ENCODE measurements at places on chromosomes 11 and 22.

DNA sequence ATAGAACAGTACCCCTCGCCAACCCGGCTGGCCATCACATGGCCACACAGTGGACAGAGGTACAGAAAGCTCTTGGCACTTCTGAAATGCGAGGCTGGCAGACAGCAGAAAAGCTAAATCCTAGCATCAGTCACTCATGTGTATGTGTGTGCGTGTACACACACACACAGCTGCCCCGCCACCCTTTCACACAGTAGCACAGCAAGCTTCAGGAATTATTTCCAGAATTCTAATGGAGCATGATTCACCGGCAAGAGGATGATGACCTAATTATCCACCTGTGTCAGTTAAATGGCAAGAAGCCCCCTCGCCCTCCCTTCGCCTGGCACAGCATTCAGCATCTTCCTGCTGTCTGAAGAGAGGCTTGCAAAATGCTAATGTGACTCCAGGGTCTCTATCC, 336.0 kb downstream of the SHANK2 start:
- DNase-seq = peak; percentile 69

DNA sequence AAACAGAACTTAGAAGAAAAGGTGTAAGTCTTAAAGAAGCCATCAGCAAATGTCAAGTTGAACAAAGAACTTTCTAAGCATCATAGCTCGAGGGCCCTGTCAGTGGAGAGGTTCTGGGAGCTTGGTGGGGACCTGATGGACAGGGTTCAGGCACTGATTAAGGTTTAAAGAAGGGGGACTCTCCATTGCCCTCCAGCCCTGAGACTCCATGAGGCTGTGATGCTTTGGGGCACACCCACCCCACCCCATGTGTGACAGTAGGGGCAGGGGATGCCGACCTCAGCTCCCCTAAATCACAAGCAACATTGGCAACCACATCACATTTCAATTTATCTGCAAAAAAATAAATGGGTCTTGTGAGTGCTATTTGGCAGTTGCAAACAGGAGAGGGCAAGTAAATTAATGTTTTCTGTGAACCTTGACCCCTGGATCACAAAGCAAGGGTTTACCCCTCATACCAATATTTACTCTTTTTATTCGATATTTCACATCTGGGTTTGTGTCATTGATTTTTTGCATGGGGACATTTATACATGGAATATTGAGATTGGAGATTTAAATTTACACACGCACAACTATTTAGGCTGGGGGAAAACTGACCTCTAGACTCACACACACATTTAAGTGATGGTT, 37.1 kb upstream of the ANO1 start:
- DNase-seq = no peak

DNA sequence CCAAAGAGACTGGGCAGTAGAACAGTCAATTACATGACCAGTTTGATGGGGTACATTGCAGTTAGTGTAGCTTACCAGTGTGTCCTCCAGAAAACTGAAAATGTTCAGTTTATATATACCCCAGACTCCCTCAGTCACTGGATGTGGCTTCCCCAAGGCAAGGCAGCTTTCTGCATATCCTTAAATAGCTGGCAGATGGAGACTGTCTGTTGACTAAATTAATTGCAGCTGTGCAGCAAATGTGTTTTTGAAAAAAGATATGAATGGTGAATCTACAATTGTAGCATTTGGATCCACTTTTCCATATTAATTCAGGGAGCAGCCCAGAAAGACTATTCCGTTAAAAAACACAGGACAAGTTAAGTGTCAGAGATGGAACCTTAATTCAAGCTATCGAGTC, 565.1 kb upstream of the CCDC179 start:
- DNase-seq = peak; percentile 61

GRCh38 chr11:75149766-75150465, 991 bp upstream of the SLCO2B1 start:
- DNase-seq = no peak

DNA sequence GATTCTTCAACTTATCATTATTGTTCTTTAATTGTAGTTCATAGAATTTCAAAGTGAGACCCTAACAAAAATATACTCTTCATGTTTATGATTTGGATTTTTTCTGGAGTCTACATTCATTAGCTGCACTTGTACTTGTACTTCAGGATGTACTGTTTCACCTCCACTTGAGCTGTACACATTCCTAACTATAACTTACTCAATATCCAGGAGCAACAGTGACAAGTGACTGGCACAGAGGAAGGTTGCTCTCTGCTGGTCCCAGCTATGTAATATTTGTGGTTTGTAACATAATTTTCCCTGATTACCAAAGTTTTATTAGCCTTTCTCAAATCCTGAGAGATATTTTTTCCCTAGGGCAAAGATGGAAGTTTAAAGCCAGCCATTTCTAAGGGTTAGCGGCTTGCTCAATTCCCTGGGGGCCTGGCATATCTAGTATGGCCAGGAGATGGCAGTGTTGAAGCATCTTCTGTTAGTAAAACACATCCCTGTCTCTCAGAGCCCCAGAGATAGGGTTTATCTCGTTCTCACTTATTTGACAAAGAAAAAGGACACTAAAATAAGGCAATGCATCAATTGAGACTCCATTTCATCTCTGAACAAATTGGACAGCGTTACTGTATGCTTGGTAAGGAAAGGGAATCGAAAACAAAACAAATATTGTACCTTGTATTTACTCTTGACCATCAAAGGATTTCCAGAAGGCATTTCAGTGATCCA, 14.2 kb downstream of the OR52A5 start:
- DNase-seq = peak; percentile 35

GRCh38 chr11:65894034-65894591, 3.6 kb downstream of the CCDC85B start:
- no peak for DNase-seq

DNA sequence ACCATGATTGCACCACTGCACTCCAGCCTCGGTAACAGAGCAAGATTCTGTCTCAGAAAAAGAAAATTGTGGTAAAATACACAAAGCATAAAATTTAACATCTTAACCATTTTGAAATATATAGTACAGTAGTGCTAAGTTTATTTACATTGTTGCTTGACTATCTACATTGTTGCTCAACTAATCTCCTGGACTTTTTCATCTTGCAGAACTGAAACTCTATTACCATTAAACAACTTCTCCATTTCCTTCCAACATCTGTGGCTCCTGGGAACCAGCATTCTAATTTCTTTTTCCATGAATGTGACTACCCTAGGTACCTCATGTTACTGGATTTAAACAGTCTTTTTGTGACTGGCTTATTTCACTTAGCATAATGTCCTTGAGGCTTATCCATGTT, 13.5 kb upstream of the VWA5A start:
- no peak for DNase-seq

DNA sequence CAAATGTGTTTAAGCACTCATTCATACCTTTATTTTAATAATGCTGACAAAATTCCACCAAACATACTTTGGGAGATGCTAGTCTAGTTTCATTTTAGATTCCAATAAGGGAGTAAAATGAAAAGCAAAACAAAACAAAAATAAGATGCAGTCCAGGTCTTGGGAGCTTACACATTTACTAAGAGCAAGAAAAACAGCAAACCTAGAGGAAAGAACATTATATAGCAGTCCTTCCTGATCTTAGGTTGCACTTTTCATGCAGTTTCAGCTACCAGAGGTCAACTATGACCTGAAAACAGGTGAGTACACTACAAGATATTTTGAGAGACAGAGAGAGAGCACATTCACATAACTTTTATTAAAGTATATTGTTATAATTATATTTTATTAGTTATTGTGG, 1100.9 kb downstream of the DLG2 start:
- DNase-seq = no peak

DNA sequence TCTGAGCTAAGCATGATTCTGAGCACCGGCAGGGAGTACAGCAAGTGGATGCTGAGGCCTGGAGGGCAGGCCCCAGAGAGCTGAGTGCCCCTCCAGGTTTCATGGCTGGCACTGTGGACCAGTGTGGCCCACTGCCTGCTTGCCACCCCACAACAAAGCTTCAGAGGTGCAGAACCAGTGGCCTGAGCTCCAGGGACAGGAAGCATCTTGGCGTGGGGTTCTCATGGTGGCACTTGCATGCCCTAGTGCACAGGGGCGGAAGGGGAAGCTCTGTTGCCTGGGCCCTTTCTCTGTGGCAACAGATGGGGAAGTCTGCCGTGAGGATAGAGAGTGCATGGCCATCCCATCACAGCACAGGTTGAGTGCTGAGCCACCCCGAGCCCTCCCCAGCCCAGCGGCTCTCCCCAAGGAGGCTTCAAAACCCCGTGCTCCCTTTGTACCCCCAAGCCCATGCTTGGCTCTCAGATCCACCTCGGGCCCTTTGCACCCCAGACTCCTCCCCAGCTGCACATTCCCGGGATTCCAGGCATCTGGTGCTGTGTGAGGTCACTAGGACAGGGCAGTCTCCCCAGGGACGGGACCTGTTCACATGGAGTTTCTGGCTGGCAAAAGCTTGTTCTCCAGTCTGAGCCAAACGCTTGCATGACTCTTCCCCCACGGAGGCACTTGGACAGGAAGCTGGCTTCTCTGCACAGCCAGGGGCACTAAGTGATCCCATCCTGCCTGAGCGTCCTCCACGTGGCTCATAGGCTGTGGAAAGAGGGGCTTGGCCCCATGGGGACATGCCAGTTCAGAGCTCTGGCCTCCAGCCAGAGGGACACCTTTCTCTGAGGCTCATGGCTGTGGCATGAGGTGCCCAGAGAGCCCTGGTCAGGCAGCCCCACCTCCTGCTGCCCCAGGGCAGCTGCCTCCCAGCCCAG, 4.2 kb downstream of the SLC25A1 start:
- no peak for DNase-seq

GRCh38 chr11:94402355-94402754, 1.1 kb upstream of the GPR83 start:
- no peak for DNase-seq

GRCh38 chr22:39739338-39740027, 154.1 kb downstream of the ENTHD1 start:
- DNase-seq = no peak

DNA sequence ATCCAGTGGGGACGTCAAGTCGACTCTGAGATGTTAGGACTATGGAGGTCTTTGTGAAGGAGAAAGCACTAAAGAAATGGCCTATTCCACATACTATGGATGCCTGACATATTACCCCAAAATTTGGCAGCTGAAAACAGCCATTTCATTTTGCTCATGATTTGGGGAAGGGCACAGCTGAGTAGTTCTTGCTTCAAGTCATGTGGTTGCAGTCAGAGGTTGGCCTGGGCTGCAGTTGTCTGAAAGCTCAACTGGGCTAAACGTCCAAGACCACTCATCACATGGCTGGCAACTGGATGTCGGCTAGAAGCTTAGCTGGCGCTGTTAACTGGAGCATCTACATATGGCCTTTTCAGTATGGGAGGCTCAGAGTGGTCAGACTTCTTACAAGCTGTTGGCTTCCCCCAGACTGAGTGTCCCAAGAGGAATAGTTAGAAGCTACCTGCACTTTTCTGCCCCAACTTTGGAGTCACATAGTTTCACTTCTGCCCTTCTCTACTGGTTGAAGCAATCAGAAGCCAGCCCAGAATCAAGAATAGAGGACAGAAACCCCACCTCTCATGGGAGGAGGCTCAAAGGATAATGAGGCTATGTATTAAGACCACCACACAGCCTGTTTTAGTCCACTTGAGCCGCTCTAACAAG, 14.1 kb downstream of the SLC35C1 start:
- DNase-seq = no peak

GRCh38 chr22:45964372-45964771, 12.6 kb downstream of the WNT7B start:
- DNase-seq = no peak

DNA sequence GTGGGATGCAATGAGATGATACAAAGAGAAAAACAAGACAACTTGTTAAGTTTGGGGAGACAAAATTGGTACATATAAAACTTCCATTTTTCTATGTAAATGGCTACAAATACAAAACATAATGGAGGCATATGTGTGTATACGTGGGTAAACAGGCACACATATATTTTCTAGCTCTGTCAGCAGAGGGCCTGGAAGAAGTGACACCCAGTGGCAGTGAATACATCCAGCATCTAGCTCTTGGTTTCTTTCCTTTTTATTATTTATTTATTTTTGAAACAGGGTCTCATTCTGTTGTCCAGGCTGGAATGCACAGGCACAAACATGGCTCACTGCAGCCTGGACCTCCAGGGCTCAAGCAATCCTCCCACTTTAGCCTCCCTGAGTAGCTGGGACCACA, 5.0 kb upstream of the RASL10A start:
- no peak for DNase-seq

- no peak for DNase-seq
Measured at GRCh38 chr22:28741200-28741784, 328 bp downstream of the CHEK2 start.

GRCh38 chr11:114273071-114273470, 23.1 kb upstream of the NNMT start:
- DNase-seq = no peak

DNA sequence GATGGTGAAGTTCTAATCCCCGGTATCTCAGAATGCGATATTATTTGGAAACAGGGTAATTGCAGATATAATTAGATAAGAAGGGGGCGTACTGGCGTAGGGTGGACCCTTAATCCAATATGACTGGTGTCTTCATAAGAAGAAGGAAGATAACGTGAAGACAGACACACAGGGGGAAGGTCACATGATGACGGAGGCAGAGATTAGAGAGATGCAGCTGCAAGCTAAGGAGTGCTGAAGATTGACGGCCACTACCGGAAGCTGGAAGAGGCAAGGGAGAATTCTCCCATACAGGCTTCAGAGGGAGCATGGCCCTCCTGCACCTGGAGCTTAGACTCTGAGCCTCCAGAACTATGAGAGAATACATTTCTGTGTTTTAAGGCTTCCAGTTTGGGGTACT, 54.8 kb downstream of the MIAT start:
- DNase-seq = no peak

GRCh38 chr22:41229730-41230400, 10.9 kb downstream of the CHADL start:
- DNase-seq = no peak

GRCh38 chr11:96199563-96200025, 143.4 kb downstream of the MAML2 start:
- no peak for DNase-seq

- DNase-seq = no peak
Measured at GRCh38 chr11:72568861-72569260, 105.4 kb downstream of the PDE2A start.

- DNase-seq = no peak
Measured at GRCh38 chr22:36440429-36441002, 40.9 kb downstream of the TXN2 start.

- no peak for DNase-seq
Measured at GRCh38 chr11:15053191-15053685, 20.2 kb upstream of the CALCB start.

DNA sequence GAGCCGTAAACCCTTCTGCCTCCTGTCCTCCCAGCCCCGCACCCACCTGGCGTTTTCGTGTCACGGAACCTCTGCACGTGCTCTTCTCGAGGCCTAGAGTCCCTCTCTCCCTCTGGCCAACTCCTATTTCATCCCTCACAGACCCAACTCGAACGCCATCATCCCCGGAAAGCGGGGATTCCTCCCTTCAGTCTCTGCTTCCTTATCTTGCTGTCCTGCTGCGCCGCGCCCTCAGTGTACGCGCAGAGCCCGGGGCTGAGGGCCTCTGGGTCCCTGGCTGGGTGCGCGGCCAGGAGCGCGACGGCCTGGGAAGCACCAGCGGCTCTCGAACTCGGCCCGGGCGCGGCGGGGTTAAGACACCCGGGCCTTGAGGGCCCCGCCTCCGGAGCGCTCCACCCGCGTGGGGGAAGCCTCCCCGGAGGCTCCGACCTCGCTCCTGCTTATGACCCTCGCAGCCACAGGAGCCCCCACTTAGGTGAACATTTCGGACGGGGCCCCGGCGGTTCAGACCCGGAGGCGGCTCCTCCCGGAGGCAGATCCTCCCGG, 398 bp upstream of the ATG16L2 start:
- peak; percentile 85 for DNase-seq
